Fibroblast of lung (primary cell): ENCODE measurements at places on chromosomes 16 and 17.

- DNase-seq, result peak; percentile 51
Measured at GRCh38 chr17:1931844-1932579, 93.1 kb downstream of the RTN4RL1 start.

DNA sequence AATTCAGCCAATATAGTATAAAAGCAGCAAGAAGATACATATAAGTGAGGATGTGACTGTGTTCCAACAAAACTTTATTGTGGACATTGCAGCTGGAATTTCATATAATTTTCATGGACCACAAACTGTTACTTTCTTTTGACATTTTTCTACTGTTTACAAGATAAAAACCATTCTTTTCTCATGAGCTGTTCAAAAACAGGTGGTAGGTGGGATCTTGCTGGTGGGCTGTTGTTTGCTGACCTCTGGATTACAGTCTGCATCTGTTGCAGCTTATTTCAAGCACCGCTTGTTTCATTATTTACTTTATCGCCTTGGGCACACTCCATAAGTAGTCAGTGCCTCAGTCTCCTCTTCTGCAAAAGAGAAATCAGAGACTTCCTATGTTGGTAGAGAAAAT is 99.5 kb downstream of the CDH13 start:
- DNase-seq, result no peak

DNA sequence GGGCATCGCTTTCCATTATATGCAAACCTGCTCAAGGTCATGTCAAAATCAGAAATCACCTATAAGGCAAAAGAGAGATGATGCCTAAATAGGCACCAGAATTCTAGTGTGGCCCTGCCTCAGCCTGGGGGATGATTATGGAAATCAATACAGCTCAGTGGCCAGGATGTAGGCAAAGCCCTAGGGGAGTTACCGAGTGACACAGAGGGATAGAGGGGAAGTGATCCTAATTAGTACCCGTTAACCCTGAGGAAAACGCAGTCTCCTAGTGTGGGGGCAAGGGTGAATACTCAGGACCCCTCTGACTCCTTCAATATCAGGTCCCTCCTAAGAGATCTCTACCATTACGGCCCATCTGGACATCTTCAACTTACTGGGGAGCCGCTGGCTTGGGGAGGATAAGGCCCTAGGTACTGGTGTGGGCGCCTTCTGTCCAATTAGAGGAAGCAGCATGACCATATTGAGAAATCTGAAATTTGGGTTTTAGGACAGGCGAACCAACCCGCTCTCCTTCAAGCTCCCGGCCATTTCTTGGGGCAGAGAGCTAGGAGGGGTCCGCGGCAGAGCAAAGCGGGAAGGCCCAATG is 725 bp downstream of the NT5C3B start:
- no peak for DNase-seq

DNA sequence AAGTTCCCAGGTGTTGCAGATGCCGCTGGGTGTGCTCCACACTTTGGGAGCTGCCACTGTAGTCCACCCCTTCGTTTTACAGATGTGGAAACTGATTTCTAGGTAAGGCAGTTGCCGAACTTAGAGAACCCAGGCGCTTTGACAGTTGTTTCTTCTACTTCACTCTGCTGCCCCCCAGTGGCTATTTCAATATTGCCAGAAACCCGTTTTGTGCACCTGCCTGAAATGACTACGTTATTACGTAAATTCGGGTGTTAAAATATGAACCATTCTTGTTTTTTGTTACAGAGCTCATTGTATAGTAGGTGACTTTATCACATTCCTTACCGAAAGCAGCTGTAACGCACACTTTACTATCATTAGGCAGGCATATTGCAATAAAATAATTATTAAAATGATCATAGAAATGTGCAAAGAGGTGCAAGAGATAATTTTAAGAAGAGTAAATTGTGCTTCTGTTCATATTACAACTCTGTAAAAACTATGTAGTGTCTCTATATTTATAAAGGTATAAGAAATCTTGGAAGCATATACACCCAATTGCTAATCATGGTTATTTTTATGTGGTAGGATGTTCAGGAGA is 44.9 kb downstream of the OTOA start:
- peak; percentile 70 for DNase-seq

DNA sequence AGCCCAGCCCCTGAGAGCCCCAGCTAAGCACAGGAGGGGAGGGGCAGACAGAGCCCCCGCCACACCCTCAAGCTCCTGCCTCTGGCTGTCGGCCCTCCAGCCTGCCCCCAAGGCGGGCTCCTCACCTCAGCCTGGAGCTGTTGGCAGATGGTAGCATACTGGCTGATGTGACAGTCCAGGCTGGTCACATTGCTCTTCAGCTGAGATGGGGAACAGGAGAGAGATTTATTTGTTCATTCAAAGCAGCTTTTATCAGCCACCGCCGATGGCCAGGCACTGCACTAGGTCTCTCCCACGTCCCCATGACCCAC is 14.8 kb downstream of the KIF18B start:
- DNase-seq, result no peak

- no peak for DNase-seq
Measured at GRCh38 chr17:48426761-48427500, 3.1 kb downstream of the SKAP1 start.

DNA sequence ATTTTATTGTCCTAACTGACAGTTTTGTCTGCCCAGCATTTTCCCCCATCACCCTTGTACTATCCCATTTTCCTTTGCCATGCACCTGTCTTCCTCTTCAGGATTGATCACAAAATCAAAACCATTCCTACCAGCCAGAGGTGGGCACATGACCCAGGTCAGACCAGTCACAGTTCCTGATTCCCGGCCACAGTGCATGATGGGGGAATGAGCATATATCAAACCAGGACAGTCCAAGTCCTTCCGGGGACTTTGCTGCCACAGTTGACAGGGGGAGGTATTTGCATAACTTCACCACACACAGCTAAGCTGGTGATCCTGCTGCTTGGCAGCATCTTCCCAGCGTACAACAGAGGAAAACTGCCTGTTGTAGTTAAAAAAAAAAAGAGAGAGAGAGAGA is 493.9 kb downstream of the WWOX start:
- DNase-seq, result no peak
